Stimulated activated CD8-positive, alpha-beta memory T cell treated with anti-CD3 and anti-CD28 coated beads, Interleukin-2, amount 100 ng/mL, for 1 hour (primary cell): ENCODE measurements at places on chromosomes 7 and 10.

DNA sequence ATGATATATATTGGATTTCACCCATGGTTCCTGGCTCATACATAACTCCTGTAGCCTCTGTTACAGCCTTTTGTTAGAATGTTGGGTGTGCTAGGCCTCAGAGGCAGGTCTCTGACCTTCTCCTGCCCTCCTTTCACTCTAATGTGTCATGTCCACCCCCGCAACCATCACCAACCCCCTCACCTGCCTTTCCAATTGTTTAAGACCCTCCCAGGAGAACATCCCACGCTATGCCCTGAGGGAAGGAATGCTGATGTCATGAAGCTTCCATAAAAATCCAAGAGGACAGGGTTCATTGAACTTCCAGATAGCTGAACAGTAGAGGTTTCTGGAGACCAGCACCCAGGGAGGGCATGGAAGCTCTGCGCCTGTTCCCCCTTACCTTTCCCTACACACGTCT is 30.8 kb upstream of the C10orf67 start:
- DNase-seq: no peak

DNA sequence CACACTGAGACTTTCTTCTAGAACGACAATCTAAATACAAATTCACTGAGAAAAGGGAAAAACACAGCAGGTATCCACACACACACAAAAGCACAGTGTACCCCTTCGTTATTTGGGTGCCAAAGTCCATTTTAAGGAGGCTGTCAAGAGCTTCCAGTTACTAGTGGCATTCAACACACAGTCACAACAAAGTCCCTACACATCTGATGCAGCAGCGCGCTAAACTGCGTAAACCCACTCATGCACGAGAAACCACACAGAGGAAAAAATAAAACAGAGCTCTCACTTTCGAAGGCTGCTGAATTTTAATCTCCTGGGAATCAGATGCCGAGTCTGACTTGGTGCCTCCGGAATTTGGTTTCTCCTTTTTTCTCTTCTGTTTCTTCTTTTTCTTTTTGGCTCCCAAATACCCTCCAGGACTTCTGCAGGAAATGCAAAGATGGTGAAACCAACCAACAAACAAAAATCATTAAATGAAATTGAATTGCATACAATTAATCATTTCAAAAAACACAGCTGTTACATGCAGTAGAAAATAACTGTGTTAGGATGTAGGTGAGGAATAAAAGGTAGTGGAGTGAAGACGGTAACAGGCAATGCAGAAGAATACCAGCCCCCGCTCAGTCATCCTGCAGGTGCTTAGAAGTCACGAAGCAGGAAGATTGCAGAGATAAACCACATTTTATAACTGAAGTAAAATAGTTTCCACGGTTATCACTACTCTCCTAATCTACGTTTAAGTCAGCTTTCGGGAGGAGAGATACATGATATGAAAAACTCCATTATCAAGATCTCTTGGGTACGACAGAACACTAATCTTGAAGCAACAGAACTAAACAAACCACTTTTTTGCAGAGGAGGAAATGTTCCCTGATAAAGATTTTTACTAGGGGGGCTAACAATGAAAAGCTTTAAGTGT is 27.1 kb downstream of the NMT2 start:
- DNase-seq: no peak

- no peak for DNase-seq
Observed at GRCh38 chr7:49243521-49243920, 319.2 kb downstream of the CDC14C start.

DNA sequence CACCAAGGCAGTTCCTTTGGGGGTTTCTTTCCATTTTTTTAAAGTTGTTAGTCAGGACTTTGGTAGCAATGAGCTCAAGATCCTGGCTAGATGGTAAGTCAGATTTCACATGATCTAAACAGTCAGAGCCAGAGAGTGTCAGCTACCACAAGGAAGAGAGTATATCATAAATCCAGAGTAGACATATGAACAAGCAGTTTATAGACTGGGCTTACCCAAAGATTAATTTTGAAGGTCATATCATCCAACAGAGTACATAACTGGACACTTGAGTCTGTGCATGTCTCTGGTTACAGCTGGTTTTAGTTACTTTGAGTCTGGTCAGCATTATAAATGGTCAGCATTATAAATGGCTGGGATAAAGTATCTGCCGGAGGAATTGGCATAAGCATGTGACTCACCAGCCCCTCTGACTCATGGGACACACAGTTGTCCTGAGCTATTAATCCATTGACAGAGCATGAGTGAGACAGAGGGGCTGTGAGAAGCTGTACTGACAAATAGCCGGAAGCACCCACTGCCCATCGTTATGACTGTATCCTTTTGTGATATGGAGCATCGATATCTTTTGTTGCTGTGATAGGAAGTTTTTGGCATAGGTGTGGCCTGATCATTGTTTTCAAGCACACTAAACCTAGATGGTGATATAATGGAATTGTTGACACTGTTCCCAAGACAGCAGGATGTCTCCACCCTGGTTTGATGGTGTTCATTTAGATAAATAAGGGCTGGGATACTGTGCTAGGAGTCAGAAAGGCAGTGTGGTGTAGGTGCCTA is 19.3 kb downstream of the PPP1R3C start:
- no peak for DNase-seq

DNA sequence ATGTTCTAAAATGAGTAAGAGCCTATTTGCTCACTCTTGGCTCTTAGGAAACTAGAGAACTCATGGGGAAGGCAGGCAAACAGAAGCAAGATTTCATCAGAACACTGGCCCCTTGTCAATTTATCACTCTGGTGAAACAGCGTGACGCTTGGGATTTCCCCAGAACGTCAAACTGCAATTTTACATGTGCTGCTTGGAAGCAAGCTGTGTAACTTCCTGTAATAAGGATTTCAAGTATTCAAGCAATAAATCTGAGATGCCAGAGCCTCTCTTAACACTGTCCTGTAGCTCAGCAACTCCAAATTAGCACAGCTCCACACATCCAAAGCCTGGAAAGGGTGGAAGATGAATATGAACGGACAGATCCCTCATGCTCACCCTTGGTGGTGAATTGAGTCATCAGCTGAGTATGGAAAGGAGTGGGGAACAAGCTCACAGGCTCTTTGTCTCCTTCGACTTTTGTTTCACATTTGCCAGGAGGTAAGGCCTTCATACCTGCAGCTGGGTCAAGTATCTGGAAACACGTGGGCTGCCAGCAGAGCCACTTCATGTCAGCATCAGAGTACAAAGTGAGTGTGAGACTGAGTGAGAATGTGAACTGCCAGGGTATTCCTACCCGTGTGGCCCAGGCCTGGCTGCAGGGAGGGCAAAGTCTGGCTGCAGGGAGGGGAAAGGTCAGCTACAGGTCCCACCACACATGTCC is 140.4 kb upstream of the NAMPT start:
- no peak for DNase-seq

GRCh38 chr10:100303724-100304319 is 17.3 kb upstream of the BLOC1S2 start:
- no peak for DNase-seq

- DNase-seq: peak; percentile 7
Observed at GRCh38 chr7:151276666-151277590, 28.4 kb upstream of the SMARCD3 start.

DNA sequence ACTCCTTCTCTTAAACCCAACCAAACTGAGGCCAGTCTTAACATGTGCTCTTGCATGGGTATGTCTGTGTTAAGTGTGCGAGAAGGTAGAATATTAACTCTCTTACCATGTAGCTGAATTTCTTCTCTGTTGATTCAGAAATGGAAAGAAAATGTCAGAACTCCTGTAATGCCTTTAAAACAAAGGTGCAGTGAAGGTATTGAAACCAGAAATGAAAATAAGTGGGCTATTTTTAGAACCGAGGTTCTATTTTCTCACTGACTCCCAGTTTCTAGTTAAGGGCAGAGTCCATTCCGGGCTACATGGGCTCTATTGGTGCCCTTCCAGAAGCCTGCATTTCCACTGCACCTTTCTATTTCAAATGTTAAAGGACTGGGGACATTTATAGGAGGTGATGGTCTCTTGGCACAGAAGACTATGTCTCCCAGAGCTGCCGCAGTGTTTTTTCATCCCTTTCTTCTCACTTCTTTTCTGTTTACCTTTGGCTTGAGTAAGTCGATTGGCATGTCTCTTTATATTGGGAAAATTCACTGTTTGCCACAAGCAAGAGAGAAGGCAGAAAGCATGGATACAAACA is 174.9 kb downstream of the LRMDA start:
- no peak for DNase-seq

GRCh38 chr7:155884225-155885166 is 72.2 kb upstream of the SHH start:
- DNase-seq: no peak

GRCh38 chr7:75830978-75831377 is 17.4 kb upstream of the CCL24 start:
- DNase-seq: no peak

DNA sequence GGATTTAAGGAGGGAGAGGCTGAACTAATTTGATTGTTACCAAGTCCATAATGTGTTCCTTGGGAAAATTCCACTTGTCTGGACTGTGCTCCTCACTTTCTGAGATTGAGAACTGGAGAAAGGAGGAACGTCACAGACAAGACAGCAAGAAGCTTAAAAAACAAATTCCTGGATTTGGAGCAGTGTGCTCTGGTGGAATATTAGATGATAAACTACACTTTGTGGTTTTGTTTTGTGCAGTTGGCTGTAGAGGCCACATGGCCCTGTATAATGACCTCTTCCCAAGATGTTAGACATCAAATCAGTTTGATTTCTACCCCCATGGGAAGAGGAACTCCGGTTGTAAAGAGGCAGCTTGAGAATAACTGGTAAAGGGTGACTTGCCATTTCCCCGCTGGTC is 421.3 kb upstream of the GALNT17 start:
- no peak for DNase-seq
